ENCODE measurements at places on chromosomes 3 and 15.

- H3K4me3 ChIP-seq: no peak overlapping the region
- no peaks in the 10 kb centered on the region for H3K36me3 ChIP-seq
- no peaks in the 10 kb centered on the region for H3K27me3 ChIP-seq
- no peak for DNase-seq
- no peak overlapping the region for H3K27ac ChIP-seq
These were observed 152.0 kb downstream of the RAP2B start for GRCh38 chr3:153314038-153314437.

DNA sequence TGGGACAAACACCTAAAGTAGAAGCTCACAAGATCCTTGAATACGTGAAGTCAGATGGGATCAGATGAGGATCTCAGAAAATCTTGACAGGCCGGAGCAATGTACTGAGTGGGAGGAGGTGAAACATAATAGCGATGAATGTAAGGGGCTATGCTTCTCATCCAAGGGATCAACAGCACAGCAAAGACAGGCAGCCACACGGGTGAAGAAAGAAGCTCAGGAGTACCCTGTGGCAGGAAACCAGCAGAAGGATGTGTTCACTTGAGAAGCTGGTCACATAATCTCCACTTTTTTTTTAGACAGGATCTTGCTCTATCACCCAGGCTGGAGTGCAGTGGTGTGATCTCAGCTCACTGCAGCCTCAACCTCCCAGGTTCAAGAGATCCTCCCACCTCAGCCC, 92.4 kb downstream of the MEGF11 start:
- no peak overlapping the region for H3K27ac ChIP-seq
- no peaks in the 10 kb centered on the region for H3K4me1 ChIP-seq
- no peak overlapping the region for H3K4me3 ChIP-seq

- no peak overlapping the region for H3K27ac ChIP-seq
- DNase-seq: no peak
- H3K36me3 ChIP-seq: no peaks in the 10 kb centered on the region
- no peaks in the 10 kb centered on the region for H3K4me1 ChIP-seq
These were observed 200.6 kb downstream of the SEMA6D start for GRCh38 chr15:47917881-47918280.

GRCh38 chr3:27342267-27342666, 26.9 kb downstream of the NEK10 start:
- no peaks in the 10 kb centered on the region for H3K36me3 ChIP-seq
- no peaks in the 10 kb centered on the region for H3K27me3 ChIP-seq
- DNase-seq: no peak

DNA sequence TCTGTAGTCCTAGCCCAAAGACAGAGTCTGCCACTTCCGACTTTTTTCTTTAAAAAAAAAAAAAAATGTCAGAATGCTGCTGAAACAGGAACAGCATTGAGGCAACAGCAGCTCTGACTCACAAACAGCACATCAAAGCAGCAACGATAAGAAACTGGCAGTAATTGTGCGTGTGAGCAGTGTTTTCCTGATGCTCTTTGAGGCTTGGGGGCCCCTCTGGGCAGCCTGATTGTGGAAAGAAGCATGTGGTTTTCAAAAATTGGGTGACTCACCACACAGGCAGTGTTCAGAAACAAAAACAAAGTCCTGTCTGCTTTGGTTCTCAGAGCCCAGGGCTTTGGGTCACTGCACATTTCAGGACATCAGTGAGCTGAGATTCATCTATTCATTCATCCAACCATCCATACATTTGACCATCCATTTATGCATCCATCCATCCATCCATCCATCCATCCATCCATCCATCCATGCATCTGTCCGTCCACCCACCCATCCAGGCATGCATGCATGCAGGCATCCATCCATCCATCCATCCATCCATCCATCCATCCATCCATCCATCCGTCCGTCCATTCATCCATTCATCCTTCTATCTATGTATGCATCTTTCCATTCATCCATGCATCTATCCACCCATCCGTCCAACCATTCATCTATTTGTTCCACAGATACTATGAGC, 308.4 kb downstream of the RPLP1 start:
- H3K4me3 ChIP-seq: peak overlapping the region; percentile 49
- H3K27me3 ChIP-seq: peaks cover 15% of the 10 kb centered on the region
- peaks cover 31% of the 10 kb centered on the region for H3K36me3 ChIP-seq

DNA sequence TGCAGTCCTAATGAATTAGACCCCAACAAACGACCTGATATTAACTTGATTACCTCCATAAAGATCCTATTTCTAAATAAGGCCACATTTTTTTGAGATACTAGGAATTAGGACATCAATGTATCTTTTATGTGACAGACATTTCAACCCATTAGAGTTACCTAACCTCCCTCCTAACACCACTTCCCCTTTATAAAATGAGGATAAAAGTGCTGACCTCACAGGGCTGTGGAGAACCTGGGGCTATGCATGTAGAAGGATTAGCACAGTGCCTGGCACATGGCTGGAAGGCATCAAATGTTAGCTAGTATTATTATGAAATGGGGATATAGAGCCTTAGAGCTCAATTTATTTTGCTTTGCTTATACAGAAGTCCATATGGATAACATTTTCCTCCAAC, 53.5 kb upstream of the LRRN1 start:
- no peak for DNase-seq
- no peaks in the 10 kb centered on the region for H3K27me3 ChIP-seq
- H3K4me3 ChIP-seq: no peak overlapping the region
- H3K27ac ChIP-seq: no peak overlapping the region

- no peak overlapping the region for H3K27ac ChIP-seq
- DNase-seq: no peak
- no peak overlapping the region for H3K4me3 ChIP-seq
- no peaks in the 10 kb centered on the region for H3K36me3 ChIP-seq
- H3K27me3 ChIP-seq: peaks cover 12% of the 10 kb centered on the region
- H3K4me1 ChIP-seq: no peaks in the 10 kb centered on the region
These were observed 242.1 kb upstream of the TLE3 start for GRCh38 chr15:70339571-70340493.

GRCh38 chr3:108698461-108698860, 58.7 kb downstream of the RETNLB start:
- no peak for DNase-seq
- no peaks in the 10 kb centered on the region for H3K27me3 ChIP-seq
- peaks cover 11% of the 10 kb centered on the region for H3K36me3 ChIP-seq
- H3K27ac ChIP-seq: no peak overlapping the region
- H3K4me3 ChIP-seq: no peak overlapping the region
- H3K4me1 ChIP-seq: no peaks in the 10 kb centered on the region

- peak overlapping the region; percentile 82 for H3K4me3 ChIP-seq
- DNase-seq: no peak
- H3K27ac ChIP-seq: peak overlapping the region; percentile 90
- peaks cover 30% of the 10 kb centered on the region for H3K36me3 ChIP-seq
These were observed 21.0 kb upstream of the NFKBIZ start for GRCh38 chr3:101828276-101828675.

- H3K36me3 ChIP-seq: peaks cover 29% of the 10 kb centered on the region
- no peak for DNase-seq
- no peak overlapping the region for H3K4me3 ChIP-seq
- no peak overlapping the region for H3K27ac ChIP-seq
These were observed 21.1 kb downstream of the GTF2E1 start for GRCh38 chr3:120763601-120764000.

DNA sequence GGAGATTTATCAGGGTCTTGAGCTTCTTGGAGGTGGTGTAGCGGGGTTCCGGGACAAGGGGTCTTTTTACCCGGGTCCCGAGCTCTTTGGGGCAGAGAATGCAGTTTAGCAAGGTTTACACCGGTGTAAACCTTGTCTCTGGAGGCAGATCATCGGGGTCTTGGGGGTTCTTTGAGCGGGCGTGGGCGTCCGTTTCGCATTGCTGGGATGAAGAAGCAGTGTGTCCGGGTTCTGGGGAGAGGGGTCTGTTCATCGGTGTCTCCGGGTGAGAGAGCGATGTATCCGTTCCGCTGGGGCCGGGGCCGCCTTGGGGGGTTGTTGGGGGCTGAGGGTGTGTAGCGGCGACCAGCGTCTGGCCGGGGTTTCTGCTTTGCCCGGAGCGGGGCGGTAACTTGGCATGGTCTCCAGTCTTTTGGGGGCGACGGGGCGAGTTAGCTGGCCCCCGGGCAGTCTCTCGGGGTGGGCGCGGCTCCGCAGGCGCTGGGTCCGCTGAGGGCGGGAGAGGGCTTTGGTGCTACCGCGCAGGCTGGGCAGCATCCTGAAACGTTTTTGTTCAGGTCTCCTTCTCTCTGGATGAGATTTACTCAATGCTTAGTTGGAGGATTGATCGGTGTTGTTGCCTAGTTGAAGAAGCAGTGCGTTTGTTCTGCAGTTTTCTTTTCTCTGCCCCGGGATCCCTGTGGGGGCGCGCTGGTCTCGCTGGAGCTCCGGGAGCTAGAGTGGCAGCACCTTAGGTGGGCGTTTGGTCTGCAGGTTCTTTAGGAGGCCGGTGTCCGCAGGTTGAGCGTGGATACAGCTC, 843 bp downstream of the GLCE start:
- peak; percentile 21 for DNase-seq
- H3K4me3 ChIP-seq: peak overlapping the region; percentile 84
- H3K4me1 ChIP-seq: peaks cover 16% of the 10 kb centered on the region
- no peaks in the 10 kb centered on the region for H3K36me3 ChIP-seq

GRCh38 chr15:98883478-98883877, 124.1 kb downstream of the PGPEP1L start:
- H3K4me3 ChIP-seq: no peak overlapping the region
- no peaks in the 10 kb centered on the region for H3K36me3 ChIP-seq
- H3K4me1 ChIP-seq: no peaks in the 10 kb centered on the region
- H3K27ac ChIP-seq: no peak overlapping the region
- no peak for DNase-seq

- DNase-seq: no peak
- H3K4me3 ChIP-seq: no peak overlapping the region
These were observed 268.9 kb downstream of the UACA start for GRCh38 chr15:70494517-70494851.

- no peaks in the 10 kb centered on the region for H3K27me3 ChIP-seq
- H3K4me3 ChIP-seq: no peak overlapping the region
- peaks cover 2% of the 10 kb centered on the region for H3K4me1 ChIP-seq
- H3K27ac ChIP-seq: no peak overlapping the region
- no peak for DNase-seq
- no peaks in the 10 kb centered on the region for H3K36me3 ChIP-seq
These were observed 6.7 kb upstream of the DNAJA4 start for GRCh38 chr15:78257681-78258080.

DNA sequence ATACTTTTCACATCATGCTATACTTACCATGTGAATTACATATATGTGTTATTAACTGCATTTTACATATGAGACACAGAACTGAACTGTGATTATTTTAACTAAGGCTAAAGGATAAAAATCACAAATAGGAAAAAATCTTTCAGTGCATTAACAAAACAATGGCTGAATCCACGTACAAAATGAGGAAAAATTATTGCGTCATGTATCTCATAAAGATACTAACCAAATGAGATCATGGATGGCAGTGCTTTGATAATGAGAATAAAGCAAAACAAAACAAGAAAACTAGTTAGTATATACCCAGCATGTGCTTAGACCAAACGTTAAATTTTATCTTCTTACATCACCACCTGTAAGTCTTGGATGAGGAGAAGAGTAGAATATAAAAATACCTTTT, 66.0 kb downstream of the SCAPER start:
- H3K36me3 ChIP-seq: peaks cover 26% of the 10 kb centered on the region
- H3K4me1 ChIP-seq: peaks cover 2% of the 10 kb centered on the region
- no peak for DNase-seq
- H3K4me3 ChIP-seq: no peak overlapping the region
- H3K27me3 ChIP-seq: no peaks in the 10 kb centered on the region

DNA sequence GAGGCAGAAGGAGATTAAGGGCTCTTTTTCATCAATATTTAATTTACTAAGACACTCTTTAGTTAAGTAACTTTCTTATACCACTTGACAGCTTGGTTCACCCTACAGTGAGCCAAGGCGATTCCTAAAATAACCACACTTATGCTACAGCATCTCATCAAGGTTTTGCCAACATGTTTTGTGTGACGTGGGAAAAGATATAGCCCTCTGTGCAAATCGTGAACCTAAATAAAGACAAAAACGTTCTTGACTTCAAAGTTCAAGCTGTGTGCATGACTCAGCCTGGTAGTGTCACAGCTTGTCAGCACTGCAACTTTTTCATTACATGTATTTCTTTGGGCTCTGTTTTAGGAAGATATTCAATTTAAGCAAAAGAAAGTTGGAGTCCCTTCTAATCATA, 297.0 kb upstream of the EPHA3 start:
- H3K36me3 ChIP-seq: no peaks in the 10 kb centered on the region
- no peak for DNase-seq
- no peaks in the 10 kb centered on the region for H3K4me1 ChIP-seq

DNA sequence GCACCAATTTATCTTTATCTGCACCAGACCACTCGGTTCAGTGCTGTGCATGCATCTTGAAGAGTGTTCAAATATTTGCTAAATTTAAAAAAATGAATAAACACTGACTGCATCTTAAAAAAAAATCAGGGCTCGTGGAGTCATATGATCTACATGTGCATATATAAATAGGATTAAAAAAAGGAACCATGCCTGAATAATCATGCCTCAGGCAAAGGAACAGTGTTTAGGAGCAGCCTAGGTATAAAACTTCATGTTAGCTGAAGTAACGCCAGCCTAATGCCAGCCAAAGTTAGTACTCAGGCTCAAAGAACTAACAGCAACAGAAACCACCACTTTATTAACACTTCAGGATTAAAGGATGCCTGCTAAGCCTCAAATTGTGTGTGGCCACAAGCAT, 9.5 kb downstream of the ABCC5 start:
- H3K36me3 ChIP-seq: peaks cover 7% of the 10 kb centered on the region
- H3K4me3 ChIP-seq: no peak overlapping the region
- DNase-seq: no peak
- no peak overlapping the region for H3K27ac ChIP-seq
- H3K27me3 ChIP-seq: no peaks in the 10 kb centered on the region

- peak overlapping the region; percentile 14 for H3K4me3 ChIP-seq
- H3K27me3 ChIP-seq: no peaks in the 10 kb centered on the region
- peaks cover 37% of the 10 kb centered on the region for H3K36me3 ChIP-seq
- H3K27ac ChIP-seq: peak overlapping the region; percentile 88
These were observed 18.8 kb downstream of the ATG7 start for GRCh38 chr3:11290743-11291680.

DNA sequence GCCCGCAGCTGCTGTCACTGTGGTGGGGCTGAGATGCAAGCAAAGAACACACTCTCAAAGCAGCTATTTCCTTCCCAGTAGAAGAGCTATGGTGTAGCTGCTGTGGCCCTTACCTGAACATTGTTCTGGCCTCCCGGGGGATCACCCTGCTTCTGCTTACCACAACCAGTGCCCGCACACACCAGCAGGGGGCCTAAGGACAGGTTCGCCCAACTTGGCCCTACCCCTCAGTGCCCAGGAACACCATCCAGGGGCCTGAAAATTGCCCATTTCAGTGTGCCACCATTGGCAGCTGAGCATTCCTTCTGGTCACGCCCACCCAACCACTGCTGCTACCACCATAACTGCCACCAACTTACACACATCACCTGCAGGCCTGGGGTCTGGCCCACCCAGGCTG, 113.0 kb downstream of the TP63 start:
- no peak overlapping the region for H3K27ac ChIP-seq
- H3K36me3 ChIP-seq: peaks cover 2% of the 10 kb centered on the region
- DNase-seq: no peak
- H3K4me3 ChIP-seq: no peak overlapping the region
- H3K27me3 ChIP-seq: no peaks in the 10 kb centered on the region

- DNase-seq: no peak
- H3K36me3 ChIP-seq: peaks cover 5% of the 10 kb centered on the region
- H3K4me3 ChIP-seq: no peak overlapping the region
- no peak overlapping the region for H3K27ac ChIP-seq
- peaks cover 6% of the 10 kb centered on the region for H3K4me1 ChIP-seq
These were observed 109.5 kb downstream of the STAG1 start for GRCh38 chr3:136642711-136643110.
